Activated naive CD4-positive, alpha-beta T cell (primary cell): ENCODE measurements at places on chromosomes 12 and 14.

- DNase-seq = no peak
Measured at GRCh38 chr12:100348657-100349454, 8.0 kb upstream of the SLC17A8 start.

DNA sequence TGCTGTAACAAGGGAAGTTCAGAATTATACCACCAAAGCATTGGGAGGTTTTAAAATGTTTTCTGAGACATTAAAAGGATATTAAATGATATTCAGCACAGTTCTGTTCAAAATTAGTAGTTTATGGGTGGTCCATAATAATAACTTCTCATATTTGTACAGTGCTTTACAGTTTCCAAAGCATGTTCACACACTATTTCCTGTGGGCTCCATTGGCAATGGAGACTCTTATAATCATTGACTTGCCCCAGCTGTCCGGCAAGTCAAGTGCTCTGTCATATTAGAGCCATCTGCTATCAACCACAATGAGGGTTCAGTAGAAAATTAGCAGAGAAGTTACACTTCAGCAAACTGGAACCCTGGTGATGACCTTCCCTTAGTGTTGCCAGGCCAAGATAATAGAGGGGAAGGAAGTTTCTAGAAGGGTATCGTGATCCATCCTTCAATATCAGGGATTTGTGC lies 526.6 kb upstream of the CCDC196 start:
- no peak for DNase-seq

- no peak for DNase-seq
Measured at GRCh38 chr12:79451365-79451764, 239.4 kb downstream of the PAWR start.

GRCh38 chr14:33948145-33948868 lies 2.6 kb downstream of the EGLN3 start:
- DNase-seq = no peak

DNA sequence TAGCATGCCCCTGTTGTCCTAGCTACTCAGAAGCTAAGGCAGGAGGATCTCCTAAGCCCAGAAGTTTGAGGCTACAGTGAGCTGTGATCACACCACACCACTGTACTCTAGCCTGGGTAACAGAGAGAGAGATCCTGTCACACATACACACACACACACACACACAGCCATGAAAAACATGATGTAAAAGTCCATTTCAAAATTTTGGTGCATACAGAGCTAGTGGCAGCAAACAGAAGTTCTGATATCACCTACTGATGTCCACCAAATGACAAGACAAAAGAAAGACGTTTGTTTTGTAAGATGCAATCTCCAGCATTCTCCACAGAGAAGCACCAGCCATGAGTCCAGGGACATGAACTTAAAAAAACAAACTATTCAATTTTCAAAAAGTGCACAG lies 15.9 kb downstream of the AREL1 start:
- DNase-seq = no peak

GRCh38 chr14:92460916-92461579 lies 52.5 kb upstream of the RIN3 start:
- DNase-seq = no peak

DNA sequence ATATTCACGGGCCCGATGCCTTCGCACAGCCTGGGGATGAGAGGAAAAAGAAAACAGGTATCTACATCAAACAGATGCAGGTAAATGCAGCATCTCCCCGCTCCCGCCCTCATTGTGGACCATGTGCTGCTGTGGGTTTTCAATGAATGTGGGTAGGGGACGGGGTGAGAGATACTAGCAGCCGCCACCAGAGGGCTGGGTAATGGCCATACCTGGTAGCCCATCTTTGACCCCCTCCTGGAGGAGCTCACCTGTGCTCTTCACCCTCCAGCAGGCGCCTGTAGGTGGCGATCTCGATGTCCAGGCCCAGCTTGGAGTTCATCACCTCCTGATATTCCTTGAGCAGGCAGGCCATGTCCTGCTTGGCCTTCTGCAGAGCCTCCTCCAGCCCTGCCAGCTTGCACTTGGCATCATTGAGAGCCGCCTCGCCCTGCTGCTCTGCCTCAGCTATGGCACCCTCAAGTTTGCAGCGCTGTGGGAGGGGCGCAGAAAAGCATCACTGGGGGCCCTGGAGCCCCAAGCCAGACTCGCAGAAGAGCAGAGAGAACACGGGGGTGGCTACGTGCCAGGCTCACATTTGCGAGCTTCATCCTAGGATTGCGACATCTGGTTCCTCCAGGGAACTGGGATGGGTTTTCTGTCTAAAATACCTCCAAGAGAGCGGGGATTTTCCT lies 10.2 kb downstream of the KRT82 start:
- DNase-seq = no peak

GRCh38 chr12:5332551-5332950 lies 99.4 kb upstream of the NTF3 start:
- DNase-seq = no peak

DNA sequence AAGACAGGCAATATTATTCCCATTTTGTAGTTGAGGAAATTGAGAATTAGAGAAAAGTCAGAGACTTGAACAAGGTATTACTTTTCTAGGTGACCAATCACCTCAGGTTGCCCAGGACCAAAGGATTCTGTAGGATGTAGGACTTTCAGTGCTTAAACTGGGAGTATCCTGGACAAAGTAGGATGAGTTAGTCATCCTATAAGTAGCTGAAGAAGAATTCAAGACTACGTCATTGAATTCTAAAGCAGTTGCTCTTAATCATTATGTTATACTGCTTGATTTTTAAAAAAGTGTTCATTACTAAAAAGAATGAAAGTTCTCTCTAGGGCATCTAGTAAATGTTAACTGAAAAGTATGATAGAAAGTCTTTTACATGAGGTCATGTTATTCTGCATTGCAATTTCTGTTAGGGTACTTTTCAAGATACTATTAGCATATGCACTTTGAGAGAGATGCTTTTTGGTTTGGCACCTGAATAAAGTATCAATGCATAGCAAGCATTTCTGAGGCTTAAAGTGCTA lies 101.7 kb downstream of the RTN1 start:
- no peak for DNase-seq

GRCh38 chr12:111175396-111176094 lies 193.3 kb downstream of the PHETA1 start:
- DNase-seq = no peak

- DNase-seq = no peak
Measured at GRCh38 chr12:16604596-16605252, 1.2 kb downstream of the LMO3 start.

DNA sequence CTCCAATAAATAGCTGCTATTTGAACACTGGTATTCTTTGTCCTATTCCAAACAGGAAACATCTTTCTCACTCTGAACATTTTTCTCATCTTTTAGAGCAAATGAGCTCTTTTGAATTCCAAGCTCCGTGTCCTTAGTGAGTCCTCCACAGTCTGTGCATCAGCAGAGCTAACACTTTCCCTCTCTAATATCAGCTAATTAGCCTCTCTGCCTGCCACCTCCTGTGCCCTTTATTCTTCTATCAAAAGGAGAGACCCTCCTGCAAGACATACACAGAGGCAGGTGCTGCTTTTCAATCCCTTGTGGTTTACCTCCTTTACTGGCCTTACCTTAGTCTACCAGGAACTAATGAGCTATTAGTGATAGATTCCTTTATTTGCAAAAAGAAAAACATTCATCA lies 178.5 kb downstream of the SLC35F4 start:
- no peak for DNase-seq

DNA sequence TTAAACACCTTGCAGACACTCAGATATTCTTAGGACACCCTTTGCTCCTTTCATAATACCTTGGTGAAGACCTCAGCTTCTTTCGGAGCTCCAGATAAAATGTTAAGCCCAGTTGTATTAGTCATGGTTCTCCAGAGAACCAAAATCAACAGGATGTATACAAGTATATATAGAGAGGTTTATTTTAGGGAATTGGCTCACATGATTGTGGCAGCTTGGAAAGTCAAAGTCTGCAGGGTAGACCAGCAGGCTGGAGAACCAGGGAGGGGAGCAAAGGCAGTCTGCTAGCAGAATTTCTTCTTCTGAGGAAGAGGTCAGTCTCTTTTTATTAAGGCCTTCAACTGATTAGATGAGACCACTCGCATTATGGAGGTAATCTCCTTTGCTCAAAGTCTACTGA lies 6.9 kb upstream of the IGF1 start:
- no peak for DNase-seq

DNA sequence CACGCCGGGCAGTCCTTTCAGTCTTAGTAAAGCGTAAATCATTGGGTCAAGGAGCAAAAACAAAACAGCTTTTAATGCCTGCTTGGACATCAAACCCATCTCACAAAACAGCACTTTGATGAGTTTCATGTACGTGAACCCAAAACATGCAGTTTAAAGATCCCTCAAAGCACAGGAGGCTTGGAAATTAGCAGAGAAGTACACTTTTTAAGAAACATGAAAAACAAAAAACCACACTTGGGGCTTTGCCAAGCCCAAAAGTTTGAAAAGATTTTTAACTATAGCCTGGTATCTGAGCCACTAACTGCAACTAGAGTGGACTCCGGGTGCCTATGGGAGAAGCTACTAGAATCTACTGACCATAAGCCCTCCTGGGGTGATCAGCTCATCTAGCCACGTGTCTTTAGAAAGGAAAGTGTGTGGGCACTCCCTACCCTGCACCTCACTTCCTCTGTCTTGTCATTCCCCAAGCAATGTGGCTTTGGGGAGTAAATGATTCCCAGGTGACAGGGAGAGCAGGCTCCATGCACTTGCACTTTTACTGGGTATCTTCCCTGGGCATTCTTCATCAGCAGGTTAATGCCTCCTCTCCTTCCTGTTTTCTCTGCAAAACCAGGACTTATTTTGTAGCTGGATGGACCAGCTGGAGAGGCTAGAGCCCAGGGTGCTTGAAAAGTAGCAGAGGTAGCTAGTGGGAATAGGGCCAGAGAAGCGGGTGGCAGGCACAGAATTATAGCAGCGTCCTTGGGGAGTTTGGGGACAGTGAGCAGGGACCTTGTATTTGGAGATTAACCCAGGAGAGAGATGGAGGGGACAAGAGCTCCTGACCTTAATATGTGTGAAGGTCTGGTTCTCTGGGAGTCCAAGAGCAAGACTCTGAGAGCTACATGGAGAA lies 339.3 kb downstream of the BCL11B start:
- DNase-seq = no peak

GRCh38 chr12:69334158-69334557 lies 14.0 kb upstream of the LYZ start:
- no peak for DNase-seq

DNA sequence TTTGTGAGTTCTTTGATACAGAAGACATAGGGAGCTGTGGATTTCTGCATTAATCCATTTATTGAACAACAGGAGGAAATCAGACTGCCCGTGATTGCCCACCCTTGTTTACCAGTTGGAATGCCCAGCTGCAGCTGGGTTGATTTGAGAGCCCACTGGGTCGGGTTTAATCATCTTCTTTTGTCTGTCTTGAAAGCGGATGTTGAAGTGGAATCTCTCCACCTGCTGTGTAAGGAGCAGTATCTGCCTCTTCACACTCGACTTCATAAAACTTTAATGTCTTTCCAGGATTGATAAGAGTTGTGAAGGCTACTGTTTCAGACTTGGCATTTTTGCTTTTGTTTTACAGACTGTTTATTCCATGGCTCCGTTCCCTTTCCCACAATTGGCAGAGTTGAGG lies 39.9 kb downstream of the TBC1D30 start:
- no peak for DNase-seq

DNA sequence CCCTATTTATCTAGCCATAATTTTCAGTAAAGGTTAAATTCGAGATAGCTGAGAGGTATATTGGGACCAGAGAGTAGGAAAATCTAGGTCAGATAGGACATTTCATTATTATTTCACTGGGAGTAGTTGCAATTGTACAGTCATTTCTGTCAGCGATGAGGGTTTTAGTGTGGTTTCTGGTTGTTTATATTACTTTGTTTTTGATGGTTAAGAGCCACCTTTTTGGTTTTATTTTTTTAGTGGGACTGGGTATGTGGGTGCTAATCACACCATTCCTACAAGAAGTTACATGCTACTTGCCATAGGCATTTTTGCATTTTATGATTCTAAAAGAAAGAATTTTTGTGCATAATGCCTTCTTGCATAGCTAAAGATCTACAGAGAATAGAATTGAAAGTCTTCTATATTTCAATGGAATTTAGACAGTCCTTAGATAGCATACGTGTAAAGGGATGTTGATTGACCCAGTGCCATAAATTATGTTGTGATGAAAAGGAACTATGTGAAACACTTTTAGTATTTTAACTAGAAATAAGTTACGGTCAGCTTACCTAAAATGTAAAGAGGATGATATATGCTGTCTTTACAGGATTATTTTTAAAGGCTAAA lies 85.2 kb downstream of the KTN1 start:
- DNase-seq = no peak

DNA sequence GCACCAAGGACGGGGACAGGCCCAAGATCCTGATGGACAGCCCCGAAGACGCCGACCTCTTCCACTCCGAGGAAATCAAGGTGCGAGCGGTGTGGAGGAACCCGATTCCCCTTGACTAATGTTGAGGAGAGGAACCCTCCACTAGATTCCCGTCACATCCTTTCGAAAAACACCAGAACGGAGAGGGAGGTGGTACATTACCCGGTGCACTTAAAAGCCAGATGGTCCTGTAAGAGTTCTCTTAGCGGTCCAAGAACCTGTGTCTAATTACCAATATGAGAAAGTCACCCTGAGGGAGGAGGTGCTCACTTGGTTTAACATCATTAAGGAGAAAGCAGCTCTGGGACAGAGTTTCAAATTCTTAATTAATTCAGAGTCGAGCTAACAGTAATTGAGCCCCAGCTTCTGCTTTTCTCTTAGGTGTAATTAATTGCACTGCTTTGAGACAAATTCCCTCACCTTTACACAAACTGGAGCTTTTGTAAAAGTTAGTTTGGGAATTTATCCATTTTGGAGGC lies 450 bp downstream of the PRKAB1 start:
- no peak for DNase-seq

GRCh38 chr12:24750263-24750662 lies 198.6 kb downstream of the BCAT1 start:
- no peak for DNase-seq

- no peak for DNase-seq
Measured at GRCh38 chr14:25574628-25575325, 524.8 kb upstream of the STXBP6 start.

DNA sequence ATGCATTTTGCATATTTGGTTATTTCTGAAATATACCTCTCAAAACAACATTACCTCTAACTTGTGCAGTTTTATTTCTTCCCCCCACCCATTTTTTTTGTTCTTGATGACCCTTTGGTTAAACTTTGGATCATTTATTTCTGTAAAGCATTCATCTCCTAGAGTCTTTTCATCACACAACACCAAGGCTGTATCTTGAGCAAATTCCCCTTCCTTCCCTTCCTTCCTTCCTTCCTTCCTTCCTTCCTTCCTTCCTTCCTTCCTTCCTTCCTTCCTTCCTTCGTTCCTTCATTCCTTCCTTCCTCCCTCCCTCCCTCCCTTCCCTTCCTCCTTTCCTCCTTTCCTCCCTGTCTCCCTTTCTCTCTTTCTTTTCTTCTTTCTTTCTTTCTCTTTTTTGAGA lies 43.8 kb upstream of the PPP1R12A start:
- DNase-seq = no peak
